ENCODE measurements at places on chromosomes 11 and 22.

DNA sequence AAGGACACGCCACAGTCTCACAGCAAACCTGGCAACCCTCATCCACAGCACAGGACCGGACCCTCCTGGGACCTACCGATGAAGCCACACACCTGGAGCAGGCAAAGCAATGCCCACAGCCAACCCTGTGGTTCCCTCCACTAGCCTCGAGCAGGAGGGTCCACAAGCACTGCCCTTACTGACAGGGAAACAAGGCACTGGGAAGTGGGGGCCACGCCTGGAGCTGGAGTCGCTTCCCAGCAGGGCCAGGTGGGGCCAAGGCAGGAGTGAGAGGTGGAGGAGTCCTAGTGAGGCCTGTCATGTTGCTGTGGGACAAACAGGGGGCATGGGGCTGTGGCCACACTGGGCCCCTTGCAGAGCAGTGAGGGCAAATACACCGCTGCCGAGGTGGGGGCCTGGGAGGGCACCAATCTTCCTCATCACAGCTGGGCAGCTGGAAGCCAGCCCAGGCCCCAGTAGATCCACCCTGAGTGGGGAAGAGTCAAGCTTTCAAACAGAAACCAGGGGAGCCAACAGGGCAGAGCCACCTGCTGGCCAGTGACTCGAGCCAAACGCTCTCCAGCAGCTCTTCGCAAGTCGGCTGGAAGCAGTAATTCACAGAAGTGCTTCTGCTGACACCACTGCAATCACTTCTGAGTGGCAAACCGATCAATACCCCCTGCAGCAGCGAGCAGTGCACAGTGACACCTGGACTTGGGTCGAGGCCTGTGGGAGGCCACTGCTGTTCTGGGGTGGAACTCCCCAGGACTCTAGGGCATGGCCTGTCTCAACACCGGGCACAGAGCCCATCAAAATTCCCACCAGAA, 13.7 kb downstream of the SULT4A1 start:
- DNase-seq = peak; percentile 78

- peak; percentile 27 for DNase-seq
These were observed 195.9 kb downstream of the CSNK2A3 start for GRCh38 chr11:11157185-11157584.

DNA sequence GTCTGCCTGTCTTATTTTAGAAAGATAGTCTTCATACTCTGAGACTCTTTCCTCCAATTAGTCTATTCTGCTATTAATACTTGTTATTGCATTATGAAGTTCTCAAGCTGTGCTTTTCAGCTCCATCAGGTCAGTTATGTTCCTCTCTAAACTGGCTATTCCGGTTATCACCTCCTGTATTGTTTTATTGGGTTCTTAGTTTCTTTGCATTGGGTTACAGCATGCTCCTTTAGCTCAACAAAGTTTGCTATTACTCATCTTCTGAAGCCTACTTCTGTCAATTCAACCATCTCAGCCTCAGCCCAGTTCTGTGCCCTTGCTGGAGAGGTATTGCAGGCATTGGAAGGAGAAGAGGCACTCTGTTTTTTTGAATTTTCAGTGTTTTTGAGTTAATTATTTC, 21.0 kb upstream of the OR5AK2 start:
- DNase-seq = no peak

DNA sequence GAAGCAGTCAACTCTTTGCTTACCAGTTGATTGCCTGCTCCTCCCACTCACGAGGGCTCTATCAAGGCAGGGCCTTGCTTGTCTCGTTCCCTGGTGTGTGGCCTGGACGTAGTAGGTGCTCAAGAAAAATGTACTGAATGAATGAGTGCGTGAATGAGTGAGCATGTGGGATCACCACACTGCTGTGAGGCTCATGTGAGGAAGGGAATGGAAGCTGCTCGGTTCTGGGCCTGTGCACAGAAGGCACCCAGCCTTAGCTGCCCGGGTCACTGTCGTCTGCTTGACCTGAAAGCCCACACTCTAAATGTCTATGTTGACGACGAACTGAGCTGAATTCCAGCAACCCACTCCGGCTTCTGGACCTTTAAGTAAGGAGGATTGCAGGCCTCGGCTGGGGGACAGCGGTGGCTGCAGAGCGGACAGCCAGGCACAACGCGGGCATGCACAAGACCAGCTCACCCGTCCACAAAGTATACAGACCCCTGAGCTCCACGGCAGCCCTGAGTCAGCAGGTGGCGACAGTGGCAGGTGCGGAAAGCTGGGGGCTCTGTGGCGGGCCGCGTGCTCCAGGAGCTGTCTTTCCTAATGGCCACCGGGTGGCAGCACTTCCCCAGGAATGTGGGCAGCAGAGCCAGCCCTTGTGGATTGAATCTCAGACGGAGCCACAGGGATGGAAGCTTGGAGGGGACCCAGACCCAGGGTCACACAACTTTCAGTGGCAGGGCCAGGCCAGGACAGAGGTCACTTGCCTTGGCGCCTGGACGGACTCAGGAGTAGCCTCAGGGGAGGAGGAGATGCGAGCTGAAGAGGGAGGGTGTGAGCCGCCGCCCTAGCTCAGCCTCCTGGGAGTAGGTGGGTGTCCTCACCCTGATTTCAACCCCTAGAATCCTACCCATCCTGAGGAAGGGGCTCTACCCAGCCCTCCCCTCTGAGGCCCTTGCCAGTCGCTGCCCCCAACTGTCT, 5.0 kb upstream of the PICK1 start:
- peak; percentile 68 for DNase-seq

DNA sequence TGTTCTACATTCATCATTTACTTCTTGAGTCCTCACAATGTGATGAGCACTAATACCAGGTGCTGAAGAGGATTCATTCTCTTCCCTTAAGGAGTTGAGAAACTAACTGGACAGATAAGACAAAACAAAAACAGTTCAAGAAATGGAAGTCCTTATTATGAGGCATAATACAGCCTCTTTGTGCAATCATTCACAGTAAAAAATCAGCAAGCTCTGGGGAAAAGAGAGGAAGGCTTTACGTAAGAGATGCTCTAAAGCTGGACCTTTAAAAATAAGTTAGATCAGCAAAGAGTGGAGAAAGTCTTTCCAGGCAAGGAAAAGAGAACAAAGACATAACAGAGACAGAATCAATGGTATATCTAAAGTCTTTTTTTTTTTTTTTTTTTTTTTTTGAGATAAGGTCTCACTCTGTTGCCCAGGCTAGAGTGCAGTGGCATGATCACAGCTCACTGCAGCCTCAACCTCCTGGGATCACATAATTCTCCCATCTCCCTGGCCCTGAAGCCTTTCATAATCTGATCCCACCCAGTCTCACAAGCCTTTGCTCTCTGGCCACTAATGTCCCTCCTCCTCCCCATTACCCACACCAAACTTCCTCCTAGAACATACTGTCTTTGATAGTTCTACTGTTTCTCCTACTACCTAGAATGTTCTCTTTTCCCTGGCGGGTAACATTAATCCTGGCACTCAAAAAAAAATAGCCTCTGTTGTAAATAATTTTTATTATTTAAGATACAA, 40.9 kb downstream of the MRTFA start:
- no peak for DNase-seq

DNA sequence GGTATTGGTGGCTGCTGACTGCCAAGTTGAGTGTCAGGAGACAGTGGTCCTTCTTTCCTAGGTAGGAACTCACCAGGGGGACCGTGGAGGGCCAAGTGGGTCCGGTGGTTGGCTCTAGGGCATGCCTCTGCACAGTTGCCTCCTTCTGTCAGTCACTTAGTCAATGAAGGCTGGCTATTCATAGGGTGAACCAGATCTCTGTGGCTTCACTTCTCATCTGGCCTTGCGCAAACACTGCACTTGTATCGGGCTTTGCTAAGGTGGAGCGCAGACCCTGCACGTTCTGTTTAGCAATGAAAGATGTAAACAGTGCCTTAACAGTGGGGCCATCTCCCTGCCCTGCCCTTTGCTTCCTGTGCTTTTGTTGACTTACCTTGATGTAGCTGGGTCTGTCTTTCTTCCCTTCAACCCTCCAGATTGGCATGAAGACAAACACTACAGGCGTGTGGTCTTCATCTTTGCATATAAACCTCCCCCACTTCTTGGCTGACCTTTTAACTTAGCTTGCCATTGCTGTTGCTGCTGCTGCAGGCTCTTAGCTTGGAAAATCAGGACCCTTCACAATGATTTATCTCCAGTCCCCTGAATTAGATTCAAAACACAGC, 6.7 kb upstream of the SORL1-AS1 start:
- no peak for DNase-seq

DNA sequence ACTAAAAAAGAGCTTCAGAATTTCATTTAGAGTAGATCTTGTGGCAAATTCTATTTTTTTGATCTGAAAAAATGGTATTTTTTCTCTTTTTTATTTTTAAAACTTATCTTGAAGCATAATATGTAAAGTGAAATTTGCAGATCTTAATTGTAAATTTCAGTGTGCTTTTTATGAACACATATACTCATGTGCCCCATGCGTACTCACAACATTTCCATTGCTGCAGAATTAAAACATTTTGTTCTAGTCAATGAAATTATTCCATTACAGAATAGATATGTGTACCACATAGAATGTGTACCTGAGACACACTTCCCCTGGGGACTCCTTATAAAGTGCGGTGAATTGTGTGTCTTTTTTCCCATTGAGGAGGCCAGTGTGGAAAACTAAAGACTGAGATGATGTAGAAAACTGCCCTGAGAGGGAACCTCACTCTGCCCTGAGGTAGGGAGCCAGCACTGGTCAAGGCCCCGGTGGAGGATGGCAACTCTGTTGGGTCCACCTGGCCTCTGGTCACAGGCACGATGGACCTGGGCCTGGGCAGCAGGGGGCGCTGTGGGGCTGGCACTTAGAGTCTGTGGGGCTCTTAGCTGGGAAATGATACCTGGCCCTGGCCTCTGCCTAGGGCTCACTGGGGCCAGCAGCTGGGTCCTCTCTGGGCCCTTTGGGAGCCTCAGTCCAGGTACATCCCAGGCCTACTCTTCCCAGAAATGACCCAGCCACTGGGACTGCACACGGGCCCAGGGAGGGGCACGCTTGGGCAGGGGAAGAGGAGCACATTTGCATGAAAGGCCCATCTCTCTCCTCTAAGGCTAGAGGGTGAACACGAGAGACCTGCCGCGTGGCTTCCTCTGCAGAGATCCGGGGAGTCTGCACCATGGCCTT, 77.9 kb upstream of the TOP3B start:
- peak; percentile 61 for DNase-seq

DNA sequence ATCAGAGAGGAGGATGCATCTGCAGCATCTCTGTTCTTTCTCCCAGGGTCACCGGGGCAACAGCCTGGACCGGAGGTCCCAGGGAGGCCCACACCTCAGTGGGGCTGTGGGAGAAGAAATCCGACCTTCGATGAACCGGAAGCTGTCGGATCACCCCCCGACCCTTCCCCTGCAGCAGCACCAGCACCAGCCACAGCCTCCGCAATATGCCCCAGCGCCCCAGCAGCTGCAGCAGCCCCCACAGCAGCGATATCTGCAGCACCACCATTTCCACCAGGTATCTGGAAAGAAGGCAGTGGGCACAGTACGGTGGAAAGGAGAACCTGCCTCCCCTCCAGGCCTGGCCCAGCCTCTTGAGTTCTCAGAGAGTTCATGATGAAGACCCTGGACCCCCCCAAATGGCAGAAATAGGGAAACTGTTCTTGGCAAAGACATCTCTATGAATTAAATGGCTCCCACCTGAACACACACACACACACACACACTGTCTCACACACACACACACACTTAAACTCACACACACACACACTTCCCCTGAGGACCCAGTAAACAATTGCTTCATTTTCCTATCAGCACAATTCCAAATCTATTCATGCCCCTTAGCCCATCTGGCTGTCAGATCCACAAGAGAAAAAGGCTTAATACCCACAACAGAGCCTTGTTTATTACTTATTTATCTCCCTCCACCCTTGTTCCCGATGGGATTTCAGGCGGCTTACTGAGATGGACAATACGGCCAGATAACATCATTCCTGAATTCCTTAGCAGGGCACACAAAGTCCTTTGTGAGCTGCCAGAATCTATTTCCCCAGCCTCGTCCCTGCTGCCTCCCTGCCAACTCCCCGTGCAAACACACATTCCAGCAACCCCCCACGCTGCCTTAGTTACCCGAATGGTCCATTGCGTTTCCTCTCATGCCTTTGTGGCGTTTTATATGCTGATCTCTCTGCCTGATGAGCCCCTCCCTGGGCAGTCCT, 8.1 kb downstream of the TMA7B start:
- DNase-seq = no peak

DNA sequence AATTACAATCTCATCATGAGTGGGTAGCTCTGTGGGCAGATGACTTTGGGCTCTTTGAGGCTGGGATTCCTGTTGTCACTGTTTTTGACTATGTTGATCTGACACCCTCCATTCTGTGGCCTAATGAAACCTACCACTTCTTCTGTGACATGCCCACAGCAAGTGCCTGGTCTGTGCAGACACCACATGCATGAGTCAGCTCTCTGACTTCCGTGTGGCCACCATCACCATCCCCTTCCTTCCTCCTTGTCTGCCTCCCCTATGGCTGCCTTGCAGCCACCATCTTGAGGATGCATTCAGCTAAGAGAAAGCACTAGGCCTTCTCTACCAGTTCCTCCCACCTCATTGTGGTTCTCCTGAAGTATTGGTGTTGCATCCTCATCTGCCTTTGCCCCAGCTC, 15.3 kb upstream of the OR10V1 start:
- no peak for DNase-seq

- no peak for DNase-seq
These were observed 154.4 kb upstream of the FAT3 start for GRCh38 chr11:92070026-92070889.

GRCh38 chr11:67607507-67607906, 771 bp downstream of the NDUFV1 start:
- DNase-seq = no peak

- DNase-seq = no peak
These were observed 20.9 kb downstream of the SVIP start for GRCh38 chr11:22808571-22809197.

DNA sequence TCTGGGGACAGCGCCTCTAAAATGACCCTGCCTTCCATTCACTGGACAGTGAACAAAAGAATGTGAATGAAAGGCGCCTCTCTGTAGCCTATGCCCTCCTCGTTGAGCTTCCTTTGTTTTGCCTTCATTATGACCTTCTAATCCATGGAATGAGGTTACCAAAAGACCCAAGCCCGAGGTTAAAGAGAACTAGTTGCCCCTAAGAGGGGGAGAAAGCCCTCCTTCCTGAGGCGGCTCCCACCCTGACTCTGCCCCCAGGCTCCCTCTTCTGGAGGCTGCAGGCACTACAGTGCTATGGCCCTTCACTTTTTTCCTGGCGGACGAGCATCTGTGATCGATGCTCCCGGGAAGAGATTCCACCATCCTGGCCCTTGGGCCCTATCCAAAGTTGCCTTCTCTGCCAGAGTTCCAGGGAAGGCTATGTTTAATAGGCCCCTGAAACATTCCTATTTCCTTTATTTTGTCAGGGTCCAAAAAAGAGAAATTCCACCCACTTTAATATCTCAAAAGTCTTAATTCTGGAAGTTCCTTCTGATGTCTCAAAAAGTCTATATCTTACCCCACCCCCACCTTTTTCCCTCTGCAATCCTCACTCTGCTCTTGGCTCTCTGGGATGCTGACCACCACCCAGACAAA, 147.3 kb downstream of the FEZ1 start:
- DNase-seq = peak; percentile 19

- peak; percentile 66 for DNase-seq
These were observed 71.0 kb downstream of the CSTPP1 start for GRCh38 chr11:47007579-47007978.

- no peak for DNase-seq
These were observed 7.5 kb downstream of the C11orf21 start for GRCh38 chr11:2293984-2294925.

All from NCI-H524 (cell line).